ENCODE measurements at places on chromosomes 13 and 19.
A peak's percentile ranks its signal among the peaks of the same experiment; 100 is the strongest.

GRCh38 chr19:21115430-21115829 lies 26.4 kb upstream of the ZNF431 start:
- DNase-seq: no peak

GRCh38 chr13:107075576-107075975 lies 507.6 kb upstream of the ARGLU1 start:
- DNase-seq: no peak

- DNase-seq: no peak
Observed at GRCh38 chr13:97879646-97880310, 73.7 kb upstream of the IPO5 start.

GRCh38 chr19:52028780-52029123 lies 573 bp upstream of the ZNF614 start:
- DNase-seq: no peak

DNA sequence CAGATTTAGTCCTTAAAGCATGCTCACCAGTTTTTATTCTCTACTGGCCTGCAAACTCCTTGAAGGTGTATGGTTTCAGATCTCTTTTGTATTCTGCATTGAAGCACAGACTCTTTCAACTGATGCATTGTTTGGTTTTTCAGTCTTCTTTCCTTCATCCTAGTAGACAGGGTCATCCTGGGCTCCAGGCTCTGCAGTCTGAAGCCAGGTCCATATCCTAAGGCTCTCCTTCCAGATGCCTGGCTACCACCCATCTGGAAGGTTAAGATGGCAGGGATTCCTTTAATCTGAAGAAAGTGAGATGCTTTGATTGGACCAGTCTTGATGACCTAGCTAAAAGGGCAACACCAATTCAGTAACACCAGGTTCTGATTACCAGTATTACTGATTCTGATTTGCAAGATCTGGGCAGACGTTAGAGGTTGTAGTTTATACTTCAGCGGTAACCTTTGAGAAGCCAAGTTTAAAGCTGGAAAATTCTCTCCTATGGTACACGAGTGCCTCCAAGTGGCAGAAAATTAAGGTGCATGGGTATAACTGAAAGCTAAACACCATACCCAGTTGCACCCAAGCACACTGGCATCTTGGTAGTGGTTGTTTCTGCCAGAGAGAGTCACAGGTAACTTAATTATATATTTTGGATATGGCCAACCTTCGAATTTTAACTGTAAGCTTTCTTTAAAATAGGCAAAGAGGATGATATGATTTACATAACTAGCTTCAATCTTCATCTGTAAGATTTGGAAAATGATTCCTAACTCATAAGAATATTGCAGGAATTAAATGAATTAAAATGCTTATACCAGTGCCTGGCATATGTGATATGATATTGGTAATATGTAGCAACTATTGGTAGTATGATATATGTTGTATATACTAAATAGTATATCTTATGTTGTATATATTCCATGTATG lies 1651.9 kb upstream of the MIR17HG start:
- no peak for DNase-seq

GRCh38 chr13:75482070-75482819 lies at the start of gene TBC1D4:
TSS of gene TBC1D4 (minus strand) at chr13:75482169. CDS start at chr13:75481767, 402 bp downstream.
- peak; percentile 91 for DNase-seq

DNA sequence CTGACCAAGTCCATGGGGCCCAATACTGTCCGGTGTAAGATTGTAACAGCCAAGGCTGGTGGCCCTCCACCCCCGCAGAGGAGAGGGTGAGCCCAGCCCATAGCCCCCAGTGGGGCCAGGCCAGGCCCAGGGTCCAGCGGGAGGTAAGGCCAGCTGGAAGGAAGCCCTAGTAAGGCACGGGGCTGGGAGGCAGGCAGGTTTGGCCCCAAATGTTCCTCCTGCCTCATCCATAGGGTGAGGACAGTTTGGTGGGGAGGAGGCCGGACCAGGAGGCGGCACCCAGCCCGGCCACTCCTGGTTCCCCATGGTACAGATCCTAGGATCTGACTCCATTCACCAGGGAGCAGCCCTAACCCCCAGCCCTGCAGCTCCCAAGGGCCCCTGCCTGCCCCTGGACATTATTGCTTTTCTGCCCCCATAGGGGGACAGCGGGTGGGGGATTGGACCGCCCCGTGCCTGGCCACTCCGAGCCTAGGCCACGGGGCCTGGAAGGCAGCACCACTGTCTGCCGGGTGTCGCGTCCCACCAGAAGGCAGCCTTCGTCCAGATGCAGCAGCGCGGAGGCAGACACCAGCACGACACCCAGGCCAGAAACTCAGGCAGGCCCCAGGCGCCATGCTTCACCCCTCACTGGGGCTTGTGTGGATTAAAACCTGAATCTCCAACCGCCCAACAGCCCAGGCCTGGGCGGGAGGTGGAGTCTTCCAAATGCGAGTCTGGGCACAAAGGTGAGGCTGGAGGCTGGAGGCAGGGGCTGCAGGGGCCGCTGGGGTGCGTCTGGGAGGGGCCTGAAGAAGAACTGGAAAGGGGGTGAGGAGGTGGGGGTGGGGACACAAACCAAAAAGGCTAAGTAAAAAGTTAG lies 6.7 kb upstream of the CCNP start:
- DNase-seq: no peak

All from aorta (tissue), 5 donors.